ENCODE measurements at places on chromosomes 4 and X. TPM values are rescaled to one million over a fixed set of nuclear protein-coding genes. Genes with fewer than 3 reads are reported as not detected.
A peak's percentile ranks its signal among the peaks of the same experiment; 100 is the strongest.

The SPATA4 gene
- 0.28 TPM for total RNA-seq

DNA sequence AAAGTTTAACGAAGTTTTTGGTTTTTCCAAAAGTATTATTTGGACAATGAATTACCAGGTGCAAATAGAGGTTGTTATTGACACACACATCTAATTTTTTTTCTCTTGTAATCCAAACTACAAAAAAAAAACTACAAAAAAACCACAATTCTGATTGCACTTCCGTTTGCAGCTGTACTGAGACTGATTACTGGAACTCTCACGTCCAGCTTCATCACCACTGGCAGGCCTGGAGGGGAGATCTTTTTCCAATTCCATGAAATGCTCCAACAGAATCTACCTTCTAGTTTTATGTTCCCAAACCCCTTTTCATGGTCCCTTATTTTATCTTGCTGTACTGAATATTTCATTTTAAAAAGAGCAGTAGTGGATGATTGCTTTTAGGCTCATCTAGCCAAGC is 1118.3 kb downstream of the C4orf33 start:
- H3K36me3 ChIP-seq = no peaks in the 10 kb centered on the region
- no peaks in the 10 kb centered on the region for H3K27me3 ChIP-seq
- no peak for DNase-seq
- H3K4me1 ChIP-seq = no peaks in the 10 kb centered on the region

The ZC4H2 gene
- 12.9 TPM for total RNA-seq

GRCh38 chr4:8325291-8325973 is 55.9 kb downstream of the HTRA3 start:
- H3K27me3 ChIP-seq = no peaks in the 10 kb centered on the region
- peak; percentile 51 for DNase-seq
- no peak overlapping the region for H3K4me3 ChIP-seq
- no peaks in the 10 kb centered on the region for H3K4me1 ChIP-seq
- H3K27ac ChIP-seq = no peak overlapping the region
- H3K36me3 ChIP-seq = no peaks in the 10 kb centered on the region

GRCh38 chr4:25525896-25526295 is 129.8 kb upstream of the SLC34A2 start:
- no peaks in the 10 kb centered on the region for H3K27me3 ChIP-seq
- H3K27ac ChIP-seq = no peak overlapping the region
- H3K4me3 ChIP-seq = no peak overlapping the region

The DCUN1D4 gene
- total RNA-seq = 26.1 TPM

DNA sequence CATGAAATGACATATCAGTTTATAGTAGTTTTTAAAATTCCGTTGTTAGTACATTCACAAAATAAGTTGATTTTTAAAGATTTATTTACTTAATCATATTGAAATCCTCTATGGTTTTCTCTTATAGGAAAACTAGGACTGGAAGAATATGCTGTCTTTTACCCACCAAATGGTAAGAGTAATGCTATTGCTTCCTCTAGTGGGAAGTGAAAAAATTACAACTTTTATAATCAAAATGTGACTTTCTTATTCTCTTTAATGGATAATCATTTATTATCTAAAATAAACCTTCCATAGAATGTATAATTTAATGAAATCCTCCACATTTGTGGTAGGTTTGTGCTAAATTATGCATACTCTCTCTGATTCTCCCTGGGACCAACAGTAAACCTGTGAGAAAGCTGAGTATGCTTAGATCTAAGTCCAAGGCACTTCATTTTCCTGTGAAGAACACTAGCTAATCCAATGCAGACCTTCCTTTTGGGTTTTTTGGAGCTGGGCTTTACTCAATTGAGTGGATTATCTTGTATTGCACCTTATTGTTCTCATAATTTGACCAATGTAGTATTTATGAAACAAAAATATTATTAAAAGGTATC is 136.2 kb downstream of the TBC1D19 start:
- H3K27me3 ChIP-seq = no peaks in the 10 kb centered on the region
- H3K4me1 ChIP-seq = no peaks in the 10 kb centered on the region
- no peak overlapping the region for H3K27ac ChIP-seq
- DNase-seq = no peak
- H3K36me3 ChIP-seq = no peaks in the 10 kb centered on the region
- H3K4me3 ChIP-seq = no peak overlapping the region

DNA sequence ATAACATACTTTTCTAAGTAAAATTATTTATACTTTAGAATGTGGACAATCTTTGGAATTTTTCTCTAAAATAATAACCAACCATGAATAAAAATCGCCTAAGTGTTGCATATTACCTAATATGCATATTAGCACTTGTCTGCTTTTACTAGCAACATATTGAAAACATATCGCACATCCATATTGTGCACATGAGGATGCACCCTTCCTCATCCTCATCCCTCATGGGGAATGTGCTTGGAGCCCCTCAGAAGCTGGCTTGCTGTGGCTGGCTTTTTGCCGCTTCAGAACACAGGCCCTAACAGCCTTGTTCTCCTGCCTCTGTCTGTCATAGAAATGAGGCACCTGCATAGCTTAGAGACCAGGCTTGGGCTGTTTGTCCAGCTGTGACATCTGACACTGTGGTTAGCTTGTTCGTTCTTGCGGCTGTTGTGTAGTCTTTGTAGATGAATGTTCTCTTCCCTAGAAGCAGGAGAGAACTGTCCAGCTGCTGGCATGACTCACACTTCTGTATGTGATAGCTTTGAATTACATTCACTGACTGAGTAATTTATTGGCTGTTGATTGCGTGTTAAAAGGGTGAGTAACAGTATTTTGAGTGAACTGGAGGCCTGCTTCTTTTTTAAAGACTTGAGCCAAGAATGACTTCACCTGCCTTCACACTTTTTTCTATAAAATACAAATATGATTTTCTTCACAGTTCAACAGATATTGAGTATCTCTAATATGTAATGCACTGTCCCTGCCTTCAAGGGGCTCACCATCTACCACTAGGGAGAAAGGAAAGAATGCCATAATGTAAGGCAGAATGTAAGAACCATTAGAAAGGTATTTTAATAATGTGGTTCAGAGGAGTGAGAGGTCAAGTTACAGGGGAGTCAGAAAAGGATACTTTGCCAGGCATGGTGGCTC is 81.9 kb downstream of the HMGB2 start:
- peak; percentile 70 for DNase-seq
- H3K36me3 ChIP-seq = no peaks in the 10 kb centered on the region
- H3K27ac ChIP-seq = no peak overlapping the region

DNA sequence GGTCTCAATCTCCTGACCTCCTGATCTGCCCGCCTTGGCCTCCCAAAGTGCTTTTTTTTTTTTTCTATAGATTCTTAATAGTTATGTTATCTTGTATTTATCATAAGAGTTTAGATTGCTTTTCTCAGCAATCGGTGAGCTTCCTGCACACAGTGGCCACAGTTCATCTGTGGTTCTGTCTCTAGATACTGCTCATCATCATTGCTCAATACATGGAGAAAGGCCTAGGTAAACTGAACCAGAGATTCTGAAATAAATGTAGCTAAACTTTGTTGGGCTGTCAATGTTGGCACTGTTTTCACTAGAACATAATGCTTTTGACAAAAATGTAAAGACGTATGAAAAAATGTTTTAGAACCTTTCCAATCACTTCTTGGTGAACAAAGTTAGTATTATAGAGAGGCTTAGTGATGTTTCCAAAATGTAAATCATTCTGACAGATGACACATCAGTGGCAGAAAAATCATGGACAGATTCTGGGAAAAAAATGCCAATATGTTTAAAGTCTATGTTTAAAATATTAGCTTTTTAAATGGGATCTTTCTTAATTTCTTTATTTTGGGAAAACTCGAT is 50.0 kb upstream of the LIMCH1 start:
- H3K27ac ChIP-seq = no peak overlapping the region
- no peaks in the 10 kb centered on the region for H3K4me1 ChIP-seq
- no peaks in the 10 kb centered on the region for H3K36me3 ChIP-seq
- H3K4me3 ChIP-seq = no peak overlapping the region

All from right atrium auricular region (tissue), 2 donors.